Karpas-422 (cell line): ENCODE measurements at places on chromosomes 11 and 22.
A peak's percentile ranks its signal among the peaks of the same experiment; 100 is the strongest.

- DNase-seq, result no peak
- no peak overlapping the region for H3K4me3 ChIP-seq
- H3K27ac ChIP-seq, result no peak overlapping the region
- no peaks in the 10 kb centered on the region for H3K36me3 ChIP-seq
Observed at GRCh38 chr11:96641261-96641660, 251.4 kb downstream of the JRKL start.

DNA sequence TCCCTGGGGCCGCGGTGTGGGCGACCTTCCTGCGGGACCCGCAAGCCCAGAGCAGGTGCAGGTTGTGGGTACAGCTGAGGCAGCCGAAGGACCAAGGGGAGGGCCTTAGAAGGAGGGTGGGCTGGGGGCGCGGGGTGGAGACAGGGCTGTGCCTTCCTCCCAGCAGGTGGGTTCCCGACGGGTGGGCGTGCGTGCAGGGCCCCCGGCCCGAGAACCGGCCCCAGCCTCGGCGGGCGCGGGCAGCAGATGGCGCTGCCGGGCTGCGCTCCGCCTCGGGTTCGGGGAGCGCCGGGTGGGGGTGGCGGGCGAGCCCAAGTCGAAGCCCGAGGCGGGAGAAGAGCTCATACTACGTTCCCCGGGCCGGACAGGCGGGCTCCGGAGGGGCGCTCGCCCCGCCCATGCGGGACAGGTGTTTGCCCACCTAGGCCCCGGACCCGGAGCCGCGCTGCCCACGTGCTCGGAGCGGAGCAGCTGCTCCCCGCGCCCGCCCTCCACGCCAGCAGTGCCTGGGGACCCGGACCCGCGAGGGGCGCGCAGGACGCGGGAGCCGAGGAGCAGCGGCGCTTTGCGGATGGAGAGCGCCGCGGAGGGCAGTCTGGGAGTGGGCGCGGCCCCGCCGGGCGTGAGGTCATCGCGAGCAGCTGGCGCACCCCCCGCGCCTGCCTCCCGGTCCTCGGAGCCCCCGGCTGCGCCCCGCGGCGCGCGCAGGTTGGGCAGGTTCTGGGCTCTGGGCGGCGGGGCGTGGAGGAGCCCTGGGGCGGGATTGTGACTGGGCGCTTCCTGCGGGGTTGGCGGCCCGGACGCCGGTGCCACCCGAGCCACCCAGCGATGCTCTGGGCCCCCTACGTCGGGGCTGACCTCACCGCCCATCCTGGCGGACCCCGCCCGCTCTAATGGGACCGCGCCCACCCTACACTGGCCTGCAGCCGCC is 25.3 kb downstream of the DUSP8 start:
- no peaks in the 10 kb centered on the region for H3K4me1 ChIP-seq
- no peak overlapping the region for H3K4me3 ChIP-seq
- no peaks in the 10 kb centered on the region for H3K36me3 ChIP-seq
- DNase-seq, result peak; percentile 78
- no peak overlapping the region for H3K27ac ChIP-seq

DNA sequence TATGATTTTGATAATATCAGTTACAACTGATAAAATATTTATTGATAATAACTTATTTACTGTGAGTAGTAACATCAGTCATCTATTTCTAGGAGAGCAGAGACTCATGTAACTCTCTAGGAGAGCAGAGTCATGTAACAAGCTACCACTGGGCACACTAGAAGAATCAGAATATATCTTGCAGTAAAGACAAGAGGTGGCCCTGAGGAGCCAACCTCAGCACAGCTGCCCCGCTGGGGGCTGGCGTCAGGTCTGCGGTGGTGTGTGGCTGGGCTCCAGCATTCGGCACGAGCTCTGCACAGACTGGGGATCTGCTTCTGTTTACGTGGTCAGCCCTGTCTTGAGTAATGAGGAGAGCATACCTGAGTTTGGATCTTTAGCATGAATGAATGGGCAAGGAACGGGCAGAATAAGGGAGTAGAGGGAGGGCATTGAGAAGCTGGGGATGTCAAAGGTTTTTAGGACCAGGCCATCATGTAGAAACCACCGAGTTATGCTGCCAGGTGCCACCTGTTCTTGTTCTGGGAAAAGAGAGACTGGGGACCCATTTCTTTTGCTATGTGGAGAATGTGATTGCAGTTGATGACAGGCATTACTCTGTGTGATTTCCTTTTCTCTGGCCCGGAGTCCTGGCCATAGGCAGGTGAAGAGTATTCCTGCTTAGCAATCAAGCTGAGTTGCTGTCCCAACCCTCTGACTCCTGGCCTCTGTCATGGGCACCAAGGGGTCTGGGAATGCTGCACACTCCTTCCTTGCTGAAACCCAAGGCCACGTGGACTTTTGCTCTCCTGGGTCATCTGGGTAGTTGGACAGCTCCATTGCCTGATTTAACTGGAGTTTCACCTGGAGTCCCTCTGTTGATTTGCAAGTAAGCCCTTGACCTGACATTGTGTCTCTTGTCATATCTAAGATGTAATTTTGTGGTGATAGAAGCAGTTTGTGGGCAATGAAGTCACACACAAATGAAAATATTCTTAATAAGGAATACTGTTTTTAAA is 50.9 kb upstream of the HEPHL1 start:
- H3K36me3 ChIP-seq, result no peaks in the 10 kb centered on the region
- no peak for DNase-seq
- 0 out of 2 replicates have a peak, but pooled peaks cover 2% of the 10 kb centered on the region for H3K27me3 ChIP-seq
- H3K4me1 ChIP-seq, result no peaks in the 10 kb centered on the region

- no peak for DNase-seq
Observed at GRCh38 chr11:57598831-57599155, 1.3 kb downstream of the SERPING1 start.

DNA sequence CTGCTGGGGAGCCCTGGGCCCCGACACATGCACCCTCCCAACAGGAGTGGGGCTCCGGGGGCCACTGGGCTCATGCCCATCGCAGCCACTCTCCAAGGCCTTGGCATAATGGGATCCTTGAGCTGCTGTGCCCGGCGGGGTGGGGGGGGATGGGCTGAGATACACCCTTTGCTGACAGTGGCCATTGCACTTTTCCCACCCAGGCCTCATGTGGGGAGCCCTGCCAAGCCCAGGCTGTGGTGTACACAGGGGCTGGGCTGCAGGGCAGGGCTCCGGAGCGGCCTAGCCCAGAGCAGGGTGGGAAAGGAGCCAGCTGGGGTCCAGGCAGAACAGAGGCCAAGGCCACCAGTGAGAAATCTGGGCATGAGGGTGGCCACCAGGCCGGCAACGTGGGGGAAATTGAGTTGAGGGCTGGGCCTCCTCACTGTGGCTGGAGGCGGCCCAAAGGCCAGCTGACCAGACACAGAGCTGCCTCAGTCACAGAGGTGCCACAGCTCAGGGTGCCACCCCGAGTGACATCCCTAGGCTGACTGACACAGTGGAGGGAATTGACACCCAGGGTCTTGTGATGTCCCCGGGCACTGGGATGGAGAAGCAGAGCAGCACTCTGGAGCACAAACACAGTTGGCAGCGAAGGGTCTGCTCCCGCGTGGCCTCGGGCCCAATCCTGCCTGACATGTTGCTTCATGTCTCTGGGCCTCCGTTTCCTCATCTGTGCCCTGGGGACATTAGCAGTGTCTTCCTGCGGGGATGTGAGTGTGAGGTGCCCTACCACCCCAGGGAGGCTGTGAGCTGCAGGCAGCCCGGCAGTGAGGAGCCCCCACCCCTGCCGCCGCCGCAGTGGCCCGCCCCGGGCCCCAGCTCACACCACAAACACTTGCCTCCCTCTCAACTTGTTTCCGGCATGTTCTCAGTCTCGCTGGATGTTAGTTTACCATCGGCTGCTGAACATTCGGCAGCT is 30.4 kb downstream of the RTN4R start:
- H3K4me1 ChIP-seq, result peaks cover 28% of the 10 kb centered on the region
- H3K4me3 ChIP-seq, result no peak overlapping the region
- no peaks in the 10 kb centered on the region for H3K27me3 ChIP-seq
- no peaks in the 10 kb centered on the region for H3K36me3 ChIP-seq

DNA sequence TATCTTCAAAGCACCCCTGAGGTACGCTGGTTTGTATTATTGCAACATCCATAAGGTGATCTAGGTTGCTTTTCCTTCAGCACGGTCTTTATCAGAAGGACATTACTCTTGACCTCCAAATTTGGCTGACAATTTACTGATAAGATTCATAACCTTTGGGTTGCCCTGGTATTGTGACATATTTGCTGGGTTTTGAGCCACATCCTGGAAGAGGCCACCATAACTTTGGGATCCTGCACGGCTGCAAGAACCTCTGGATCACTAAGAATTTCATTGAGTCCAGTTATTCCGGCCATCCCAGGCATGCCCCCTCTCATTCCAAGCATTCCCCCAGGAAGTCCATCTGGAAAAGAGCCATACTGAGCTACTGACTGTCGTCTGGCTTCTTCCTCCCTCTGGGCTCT is 6.5 kb upstream of the PLET1 start:
- H3K4me3 ChIP-seq, result no peak overlapping the region
- H3K27ac ChIP-seq, result no peak overlapping the region
- no peak for DNase-seq
- no peaks in the 10 kb centered on the region for H3K27me3 ChIP-seq

DNA sequence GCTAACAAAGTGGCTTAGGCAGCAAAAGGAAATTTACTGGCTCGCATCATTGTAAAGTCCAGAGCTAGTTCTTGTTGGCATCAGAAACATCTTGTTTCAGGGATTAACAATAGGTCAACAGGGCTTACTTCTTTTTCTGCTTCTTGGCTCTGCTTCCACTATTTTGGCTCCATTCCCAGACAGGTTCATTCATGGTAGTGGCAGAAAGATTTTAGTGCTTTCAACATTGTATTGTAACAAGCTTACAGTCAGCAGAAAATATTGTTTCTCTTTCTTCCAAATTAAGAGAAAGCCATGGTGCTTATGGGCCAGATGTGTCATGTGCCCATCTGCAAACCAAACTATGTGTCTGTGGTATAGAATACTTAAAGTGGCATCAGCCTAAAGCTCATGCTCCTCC is 315.6 kb downstream of the RAB38 start:
- H3K4me1 ChIP-seq, result no peaks in the 10 kb centered on the region
- H3K4me3 ChIP-seq, result no peak overlapping the region
- no peak overlapping the region for H3K27ac ChIP-seq
- no peaks in the 10 kb centered on the region for H3K36me3 ChIP-seq
- no peaks in the 10 kb centered on the region; the same call in 1 of the 2 replicates for H3K27me3 ChIP-seq
- DNase-seq, result no peak

DNA sequence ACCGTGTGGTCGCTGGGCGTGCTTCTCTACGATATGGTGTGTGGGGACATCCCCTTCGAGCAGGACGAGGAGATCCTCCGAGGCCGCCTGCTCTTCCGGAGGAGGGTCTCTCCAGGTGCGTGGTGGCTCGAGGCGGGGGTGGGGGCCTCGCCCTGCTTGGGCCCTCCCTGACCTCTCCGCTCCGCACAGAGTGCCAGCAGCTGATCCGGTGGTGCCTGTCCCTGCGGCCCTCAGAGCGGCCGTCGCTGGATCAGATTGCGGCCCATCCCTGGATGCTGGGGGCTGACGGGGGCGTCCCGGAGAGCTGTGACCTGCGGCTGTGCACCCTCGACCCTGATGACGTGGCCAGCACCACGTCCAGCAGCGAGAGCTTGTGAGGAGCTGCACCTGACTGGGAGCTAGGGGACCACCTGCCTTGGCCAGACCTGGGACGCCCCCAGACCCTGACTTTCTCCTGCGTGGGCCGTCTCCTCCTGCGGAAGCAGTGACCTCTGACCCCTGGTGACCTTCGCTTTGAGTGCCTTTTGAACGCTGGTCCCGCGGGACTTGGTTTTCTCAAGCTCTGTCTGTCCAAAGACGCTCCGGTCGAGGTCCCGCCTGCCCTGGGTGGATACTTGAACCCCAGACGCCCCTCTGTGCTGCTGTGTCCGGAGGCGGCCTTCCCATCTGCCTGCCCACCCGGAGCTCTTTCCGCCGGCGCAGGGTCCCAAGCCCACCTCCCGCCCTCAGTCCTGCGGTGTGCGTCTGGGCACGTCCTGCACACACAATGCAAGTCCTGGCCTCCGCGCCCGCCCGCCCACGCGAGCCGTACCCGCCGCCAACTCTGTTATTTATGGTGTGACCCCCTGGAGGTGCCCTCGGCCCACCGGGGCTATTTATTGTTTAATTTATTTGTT is 2.4 kb downstream of the PIM3 start:
- H3K4me3 ChIP-seq, result peak overlapping the region; percentile 86; the same call in 1 of the 2 replicates
- H3K4me1 ChIP-seq, result peaks cover 37% of the 10 kb centered on the region
- no peaks in the 10 kb centered on the region for H3K27me3 ChIP-seq
- H3K27ac ChIP-seq, result no peak overlapping the region

- DNase-seq, result peak; percentile 79
- peak overlapping the region; percentile 88 for H3K27ac ChIP-seq
- H3K4me3 ChIP-seq, result peak overlapping the region; percentile 100
- peaks cover 9% of the 10 kb centered on the region; the same call in 1 of the 2 replicates for H3K36me3 ChIP-seq
- H3K27me3 ChIP-seq, result no peaks in the 10 kb centered on the region
Observed at GRCh38 chr11:2377511-2378443, 667 bp downstream of the CD81 start.

- no peaks in the 10 kb centered on the region for H3K27me3 ChIP-seq
- peaks cover 9% of the 10 kb centered on the region for H3K4me1 ChIP-seq
- H3K27ac ChIP-seq, result no peak overlapping the region
- H3K4me3 ChIP-seq, result no peak overlapping the region
Observed at GRCh38 chr11:112965656-112966055, 4.4 kb downstream of the NCAM1 start.

DNA sequence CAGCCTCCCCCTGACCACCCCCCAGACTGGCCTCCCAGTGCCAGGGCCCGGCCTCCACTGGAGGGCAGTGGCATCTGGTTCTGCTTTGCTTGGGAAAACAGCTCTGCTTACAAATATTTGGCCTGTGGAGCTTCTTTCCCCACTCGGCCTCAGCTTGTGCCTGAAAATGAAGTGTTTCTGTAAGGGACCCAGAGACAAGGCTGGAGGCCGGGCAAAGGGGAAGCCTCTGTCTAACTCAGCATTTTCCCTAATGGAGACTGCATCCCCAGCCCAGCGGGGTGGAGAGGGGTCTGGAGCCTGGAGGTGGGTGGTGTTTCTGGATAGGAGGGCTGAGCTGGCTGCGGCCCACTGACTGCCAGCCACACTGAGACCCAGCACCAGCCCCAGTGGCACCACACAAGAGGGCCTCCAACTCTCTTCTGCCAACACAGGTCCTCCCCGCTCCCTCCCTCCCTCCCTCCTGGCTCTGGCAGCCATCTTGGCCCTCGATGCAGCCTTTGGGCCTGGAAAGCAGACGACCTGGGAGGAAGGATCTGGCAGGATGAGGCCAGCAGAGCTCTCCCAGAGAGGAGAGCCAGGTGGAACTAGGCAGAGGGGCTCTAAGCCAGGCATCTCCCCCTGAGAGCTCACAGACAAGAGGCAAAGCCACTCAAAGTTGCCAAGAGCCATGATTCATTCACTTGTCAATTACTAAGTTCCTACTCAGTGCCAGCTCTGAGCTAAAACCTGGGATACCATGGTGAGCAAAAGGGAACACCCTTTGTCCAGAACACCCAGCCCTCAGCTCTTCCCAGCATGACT is 77.1 kb upstream of the CD82 start:
- H3K4me1 ChIP-seq, result no peaks in the 10 kb centered on the region
- no peak overlapping the region for H3K4me3 ChIP-seq
- H3K36me3 ChIP-seq, result no peaks in the 10 kb centered on the region
- no peak overlapping the region for H3K27ac ChIP-seq
- H3K27me3 ChIP-seq, result no peaks in the 10 kb centered on the region

- peak overlapping the region; percentile 87 for H3K4me3 ChIP-seq
- H3K27me3 ChIP-seq, result no peaks in the 10 kb centered on the region
- H3K4me1 ChIP-seq, result peaks cover 25% of the 10 kb centered on the region
Observed at GRCh38 chr11:6925636-6926207, 504 bp upstream of the ZNF215 start.

GRCh38 chr11:129637983-129638776 is 177.5 kb upstream of the TMEM45B start:
- no peak overlapping the region for H3K4me3 ChIP-seq
- no peaks in the 10 kb centered on the region for H3K4me1 ChIP-seq
- H3K27me3 ChIP-seq, result no peaks in the 10 kb centered on the region
- no peak for DNase-seq
